ENCODE measurements at places on chromosomes 11 and 22.

- DNase-seq, result no peak
These were observed 1.4 kb upstream of the KCNJ4 start for GRCh38 chr22:38456272-38456835.

- no peak for DNase-seq
These were observed 2.2 kb upstream of the SCT start for GRCh38 chr11:629237-629583.

- no peak for DNase-seq
These were observed 298.3 kb downstream of the NTM start for GRCh38 chr11:131668500-131669400.

- no peak for DNase-seq
These were observed 1.9 kb downstream of the MS4A5 start for GRCh38 chr11:60431251-60431650.

DNA sequence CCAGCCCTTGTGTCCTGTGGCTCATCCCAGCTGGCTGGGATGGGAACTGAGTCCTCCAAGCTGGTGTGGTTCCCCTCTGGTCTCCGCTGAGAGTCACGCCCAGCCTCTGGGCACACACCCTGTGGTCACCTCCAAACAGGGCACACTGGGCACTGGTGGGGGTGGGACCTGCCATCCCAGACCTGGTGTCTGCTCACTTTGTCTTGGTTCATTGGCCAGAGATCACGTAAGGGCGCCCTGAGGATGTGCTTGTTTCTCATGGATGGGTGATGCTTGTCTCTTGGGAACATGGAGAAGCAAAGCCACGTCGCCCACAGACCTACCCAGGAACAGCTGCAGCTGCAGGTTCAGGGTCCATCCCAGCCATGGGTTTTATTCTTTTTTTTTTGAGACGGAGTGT lies 43.1 kb downstream of the LRP5 start:
- DNase-seq, result no peak

DNA sequence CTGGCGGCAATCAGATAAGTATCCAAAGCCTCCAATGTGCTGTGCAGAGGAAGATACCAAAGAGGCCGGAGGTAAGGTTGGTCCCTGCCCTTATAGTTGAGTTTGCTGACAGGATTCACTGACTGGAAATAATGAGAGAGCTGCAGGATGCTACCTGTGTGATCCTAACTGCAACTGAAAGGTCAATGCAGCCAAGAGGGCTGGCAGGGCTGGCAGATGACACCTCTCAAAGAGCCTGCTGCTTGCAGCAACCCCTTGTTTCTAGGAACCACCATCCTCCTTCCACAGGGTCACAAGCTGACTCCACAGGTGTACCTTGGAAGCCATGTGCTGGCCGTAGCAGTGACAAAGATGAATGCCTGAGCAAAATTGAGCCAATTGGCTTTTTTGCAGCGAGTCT lies 348.1 kb downstream of the DDX10 start:
- no peak for DNase-seq

DNA sequence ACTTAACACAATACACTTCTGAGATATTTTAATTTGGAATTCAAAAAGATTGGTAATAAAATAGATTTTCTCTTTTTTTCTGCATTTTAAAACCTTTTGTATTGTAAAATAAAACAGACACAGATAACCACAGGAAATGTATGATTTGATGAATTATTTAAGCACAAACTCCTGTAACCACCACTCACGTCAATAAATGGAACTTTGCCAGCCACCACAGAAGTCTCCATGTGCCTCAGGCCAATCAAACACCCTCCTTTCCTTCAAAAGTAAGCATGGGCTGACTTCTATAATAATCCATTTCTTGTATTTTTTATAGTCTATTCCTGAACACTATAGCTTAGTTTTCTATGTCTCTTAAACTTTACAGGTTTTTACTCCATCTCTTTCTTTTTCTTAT lies 721.7 kb downstream of the DLG2 start:
- DNase-seq, result no peak

- no peak for DNase-seq
These were observed 11.3 kb downstream of the EED start for GRCh38 chr11:86255896-86256295.

DNA sequence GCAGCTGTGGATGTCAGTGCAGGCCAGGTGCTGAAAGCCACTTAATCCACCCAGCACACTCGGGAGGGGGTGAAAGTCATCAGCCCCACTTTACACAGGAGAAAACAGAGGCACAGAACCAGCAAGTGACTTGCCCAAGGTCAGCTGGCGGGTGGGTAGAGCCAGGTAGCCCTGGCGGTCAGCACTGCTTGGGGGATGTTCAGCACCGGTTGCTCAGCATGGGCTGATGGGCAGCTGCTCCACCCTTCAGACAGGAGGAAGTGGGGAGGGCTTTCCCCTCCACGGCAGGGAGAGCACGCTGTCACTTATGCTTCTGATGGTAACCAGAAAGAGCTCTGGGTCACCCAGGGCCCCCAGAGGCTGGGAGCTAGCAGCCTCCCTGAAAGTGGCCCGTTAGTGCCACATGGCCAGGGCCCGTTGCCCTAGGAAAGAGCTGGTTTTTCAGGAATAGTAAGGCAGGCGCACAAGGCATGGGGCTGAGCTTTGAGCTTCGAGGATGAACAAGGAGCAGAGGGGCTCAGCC lies 417.9 kb downstream of the CTTN start:
- DNase-seq, result no peak

- DNase-seq, result no peak
These were observed 33.4 kb downstream of the ADM start for GRCh38 chr11:10338287-10338686.

DNA sequence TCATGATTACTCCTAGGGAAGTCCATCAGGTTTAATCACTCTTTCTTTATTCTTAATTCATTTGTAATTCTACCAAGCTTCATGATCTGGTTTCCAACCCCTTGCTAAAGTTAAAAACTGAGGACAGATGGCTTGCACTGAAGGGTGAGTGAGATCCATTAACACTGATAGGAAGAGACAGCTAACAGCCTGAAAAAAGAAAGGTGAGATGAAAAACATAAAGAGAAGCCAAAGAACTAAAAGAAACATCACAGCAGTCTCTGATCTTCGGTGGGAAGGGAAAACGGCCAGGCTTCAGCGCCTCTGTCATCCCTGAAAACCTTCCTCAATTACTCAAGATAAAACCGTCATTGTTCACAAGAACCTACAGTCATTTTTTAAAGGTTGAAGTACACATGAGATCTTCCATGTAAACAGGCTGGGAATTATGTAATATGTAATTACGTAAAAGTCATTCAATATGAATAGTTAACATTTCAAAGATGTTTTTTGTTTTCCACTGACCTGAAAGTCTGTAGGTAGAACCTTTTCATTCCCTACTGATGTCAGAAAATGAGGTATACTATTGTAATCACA lies 41.3 kb downstream of the VSIG10L2 start:
- no peak for DNase-seq

- DNase-seq, result no peak
These were observed 7.7 kb downstream of the MPPED2 start for GRCh38 chr11:30578406-30578805.

- no peak for DNase-seq
These were observed 4.2 kb downstream of the SSH3 start for GRCh38 chr11:67307545-67308001.

DNA sequence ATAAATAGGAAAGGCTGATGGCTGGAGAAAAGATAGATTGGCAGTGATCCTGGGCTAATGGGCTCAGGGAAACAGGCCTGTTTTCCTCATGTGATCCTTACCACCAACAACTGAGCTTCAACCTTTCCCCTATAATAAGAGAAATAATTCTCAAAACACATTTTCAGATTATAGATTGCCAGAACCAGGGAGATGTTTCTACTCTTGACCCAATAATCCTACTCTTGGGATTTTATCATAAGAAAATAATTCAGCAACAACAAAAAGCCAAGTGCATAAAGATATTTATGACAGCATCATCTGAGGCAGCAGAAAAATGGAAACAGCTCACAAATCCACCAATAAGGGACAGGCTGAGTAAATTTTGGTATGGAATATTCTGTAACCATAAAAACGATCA lies 54.3 kb downstream of the ADM start:
- no peak for DNase-seq

DNA sequence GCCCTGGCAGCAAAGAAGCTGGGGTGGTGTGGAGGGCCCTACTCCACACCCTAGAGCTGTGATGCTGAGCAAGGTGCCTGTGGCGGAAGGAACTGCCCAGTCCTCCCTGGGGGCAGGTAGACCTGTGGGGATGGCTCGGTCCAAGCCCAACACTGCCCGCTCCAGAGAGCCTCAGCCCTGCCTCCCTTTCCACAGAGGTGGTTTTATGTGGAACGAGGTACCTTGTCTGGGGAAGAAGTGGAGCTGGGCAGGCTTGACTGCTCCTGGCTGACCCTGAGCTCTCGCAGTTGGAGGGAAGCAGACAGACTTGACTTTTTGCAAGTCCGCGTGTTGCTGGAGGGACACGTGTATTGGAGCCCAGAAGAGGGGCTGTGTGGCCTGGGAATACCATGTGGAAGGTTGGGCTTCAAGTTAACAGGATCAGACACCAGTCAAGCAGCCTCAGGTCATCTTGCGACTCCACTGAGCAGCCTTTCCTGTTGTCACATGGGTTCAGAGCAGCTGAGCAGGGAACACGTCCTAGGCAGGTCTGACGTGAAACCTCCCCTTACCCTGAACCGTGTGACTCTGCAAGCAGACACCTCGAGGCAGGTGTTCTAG lies 117.7 kb downstream of the CACNA1I start:
- DNase-seq, result no peak

DNA sequence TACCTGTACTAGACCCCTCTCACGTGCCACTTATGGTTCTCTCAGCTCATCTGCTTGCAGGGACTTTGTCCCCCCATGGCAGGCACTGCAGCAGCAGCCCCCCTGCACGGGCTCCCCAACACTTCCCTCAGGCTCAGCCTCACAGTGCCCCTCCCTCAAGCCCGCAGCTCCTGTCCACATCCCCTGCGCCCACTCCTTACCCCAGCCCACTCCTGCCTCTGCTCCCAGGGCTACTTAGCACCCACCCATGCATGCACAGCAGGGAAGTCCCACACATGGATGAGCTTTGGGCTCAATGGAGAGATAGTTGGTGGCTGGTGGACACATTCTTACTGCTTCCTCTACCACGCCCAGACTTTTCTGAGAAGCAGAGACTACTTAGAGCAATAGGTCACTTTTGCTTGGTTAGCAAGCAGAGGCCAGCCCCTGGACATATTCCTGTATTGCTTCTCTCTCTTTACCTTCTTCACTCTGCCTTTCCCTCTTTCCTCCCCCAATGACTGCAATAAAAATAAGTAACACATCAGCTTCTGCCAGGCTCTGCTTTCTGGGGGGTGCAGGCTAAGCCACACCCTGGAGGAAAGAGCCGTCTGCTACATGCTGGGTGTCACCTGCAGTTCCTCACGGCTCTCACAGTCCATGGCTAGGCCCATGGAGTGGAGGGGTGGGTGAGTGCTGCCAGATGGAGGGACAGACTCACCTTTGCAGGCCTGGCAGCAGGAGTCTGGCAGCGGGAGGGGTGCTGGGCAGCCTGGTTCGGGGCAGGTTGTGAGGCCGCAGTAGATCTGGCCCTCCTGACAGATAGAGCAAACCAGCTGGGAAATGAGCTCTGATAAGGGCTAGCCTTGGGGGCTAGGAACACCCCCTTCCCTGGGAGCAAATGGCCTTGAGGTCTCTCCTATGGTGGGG lies 23.4 kb downstream of the CHRDL2 start:
- DNase-seq, result no peak

DNA sequence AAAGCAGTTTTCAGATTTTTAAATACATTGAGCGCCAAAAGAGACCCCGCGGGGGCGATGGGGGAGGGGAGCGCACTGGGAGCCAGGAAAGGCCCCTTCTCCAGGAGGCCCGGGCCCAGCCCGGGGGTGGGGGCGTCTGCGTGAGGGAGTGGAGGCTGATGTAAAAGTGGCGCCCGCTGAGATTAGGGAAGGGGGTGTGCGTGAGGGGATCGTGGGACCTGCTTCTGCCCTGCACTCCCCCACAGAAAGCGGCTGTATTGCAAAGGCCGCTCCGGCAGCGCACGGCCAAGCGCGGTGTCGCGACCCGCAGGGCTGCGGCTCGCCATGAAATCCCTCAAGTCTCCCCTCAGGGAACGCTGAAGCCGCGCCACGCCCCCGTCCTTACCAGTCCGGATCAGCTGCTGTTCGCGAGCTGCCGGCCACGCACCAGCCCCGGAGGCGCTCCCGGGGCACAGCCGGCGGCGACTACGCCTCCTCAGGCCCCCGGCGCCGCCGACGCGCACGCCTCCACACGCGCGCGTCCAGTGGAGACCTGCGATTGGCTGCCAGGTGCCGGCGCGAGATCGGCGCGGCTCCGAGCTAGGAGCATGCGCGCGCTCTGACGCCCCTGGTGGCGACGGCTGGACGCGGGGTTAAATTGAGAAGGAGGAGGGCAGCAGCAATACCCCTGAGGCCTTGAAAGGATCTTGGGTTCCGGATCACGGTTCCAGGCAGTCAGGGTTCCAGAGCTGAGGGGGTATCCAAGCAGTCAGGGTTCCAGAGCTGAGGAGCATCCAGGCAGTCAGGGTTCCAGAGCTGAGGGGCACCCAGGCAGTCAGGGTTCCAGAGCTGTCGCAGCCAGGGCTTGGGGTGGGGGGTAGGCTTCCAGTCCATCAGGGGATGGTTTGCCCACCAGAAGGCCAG lies at the start of gene ZNF280B:
Gene ZNF280B, minus strand, starts transcription at position 469 of the 903 bp plus-strand sequence. CDS start 19,344 bp downstream, outside the sequence.
- DNase-seq, result peak; percentile 80

DNA sequence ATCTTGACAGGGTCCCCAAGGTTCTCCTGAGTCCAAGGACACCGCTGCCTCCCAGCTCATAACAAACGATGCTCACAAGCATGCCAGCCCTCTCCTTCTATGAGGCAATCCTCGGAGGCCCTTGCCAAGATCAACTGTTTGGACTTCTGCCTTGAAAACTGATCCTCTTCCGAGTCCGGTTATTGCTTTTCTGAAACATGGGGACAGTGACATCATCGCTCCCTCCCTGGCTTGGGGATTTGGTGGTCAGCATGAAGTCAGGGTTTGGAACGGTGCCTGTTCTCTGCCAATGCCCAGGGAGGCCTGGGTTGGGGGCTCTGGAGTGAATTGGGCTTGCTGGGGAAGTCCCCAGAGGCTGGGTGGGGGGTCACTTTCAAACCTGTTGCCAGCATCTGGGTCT lies 149.3 kb downstream of the FBXO7 start:
- DNase-seq, result no peak

- DNase-seq, result no peak
These were observed 24.3 kb downstream of the OSBP2 start for GRCh38 chr22:30718938-30719337.
